Hepatocyte (in vitro differentiated cells): ENCODE measurements at places on chromosomes 3 and 15. TPM values are rescaled to one million over a fixed set of nuclear protein-coding genes. Genes with fewer than 3 reads are reported as not detected.

DNA sequence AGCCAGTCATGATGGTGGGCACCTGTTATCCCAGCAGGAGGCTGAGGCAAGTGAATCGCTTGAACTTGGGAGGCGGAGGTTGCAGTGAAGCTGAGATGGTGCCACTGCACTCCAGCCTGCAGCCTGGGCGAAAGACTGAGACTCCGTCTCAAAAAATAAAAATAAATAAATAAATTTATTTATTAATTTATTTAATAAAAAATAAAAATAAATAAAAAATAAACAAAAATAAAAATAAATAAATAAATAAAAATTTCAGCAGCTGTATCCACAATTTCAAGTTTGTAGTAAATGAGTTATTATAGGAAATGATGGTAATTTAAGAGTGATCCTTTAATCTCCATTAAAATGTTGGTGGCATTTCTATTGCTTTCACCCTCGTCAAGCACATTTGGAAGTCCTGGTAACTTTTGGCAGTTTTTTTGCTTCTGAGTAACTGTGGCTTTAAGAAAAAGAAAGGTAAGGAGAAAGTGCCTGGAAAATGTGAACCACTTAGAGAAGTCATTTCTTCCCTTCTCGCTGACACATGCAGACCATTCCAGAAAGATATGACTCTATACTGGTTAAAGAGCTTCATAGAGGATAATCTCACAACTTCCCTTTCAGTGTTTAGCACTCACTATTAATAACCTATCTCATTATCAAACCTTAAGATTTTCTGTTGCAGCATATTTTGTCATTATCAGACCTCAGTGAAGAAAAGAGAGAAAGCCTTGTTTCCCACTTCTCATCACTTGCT is 296.6 kb downstream of the TIGIT start:
- no peaks in the 10 kb centered on the region for H3K4me1 ChIP-seq
- no peak for DNase-seq
- H3K27me3 ChIP-seq = no peaks in the 10 kb centered on the region
- no peak overlapping the region for H3K4me3 ChIP-seq
- no peak overlapping the region for H3K27ac ChIP-seq
- no peaks in the 10 kb centered on the region for H3K36me3 ChIP-seq

- no peaks in the 10 kb centered on the region for H3K36me3 ChIP-seq
- H3K4me3 ChIP-seq = no peak overlapping the region
- no peaks in the 10 kb centered on the region for H3K27me3 ChIP-seq
These were observed 99.8 kb upstream of the PLCL2 start for GRCh38 chr3:16784973-16785372.

DNA sequence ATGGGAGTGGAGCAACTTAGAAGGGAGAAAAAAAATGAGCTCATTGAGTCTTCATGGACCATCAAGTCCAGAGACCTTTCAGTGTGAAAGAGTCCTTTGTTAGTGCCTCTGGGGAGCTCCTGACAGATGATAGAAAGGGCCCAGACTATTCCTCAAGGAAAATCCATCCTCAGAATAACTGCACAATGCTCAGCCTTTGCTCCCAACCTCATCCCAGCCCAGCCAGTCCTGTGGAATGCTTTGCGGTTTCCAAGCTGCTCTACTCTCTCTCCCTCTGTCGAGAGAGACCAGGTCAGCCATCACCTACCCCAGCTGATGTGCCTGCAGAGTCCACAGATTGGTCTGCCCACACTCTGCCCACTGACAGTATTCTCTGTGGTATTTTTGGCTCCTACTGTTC is 406.2 kb downstream of the MFSD1 start:
- no peak for DNase-seq
- H3K36me3 ChIP-seq = no peaks in the 10 kb centered on the region
- no peak overlapping the region for H3K27ac ChIP-seq
- H3K27me3 ChIP-seq = no peaks in the 10 kb centered on the region
- no peak overlapping the region for H3K4me3 ChIP-seq
- no peaks in the 10 kb centered on the region for H3K4me1 ChIP-seq

GRCh38 chr15:74808078-74808839 is 4.4 kb upstream of the LMAN1L start:
- no peak for DNase-seq
- no peaks in the 10 kb centered on the region for H3K4me1 ChIP-seq
- H3K27me3 ChIP-seq = no peaks in the 10 kb centered on the region
- H3K27ac ChIP-seq = no peak overlapping the region
- no peaks in the 10 kb centered on the region for H3K36me3 ChIP-seq
- H3K4me3 ChIP-seq = no peak overlapping the region

- H3K4me3 ChIP-seq = no peak overlapping the region
- no peak for DNase-seq
- no peak overlapping the region for H3K27ac ChIP-seq
- H3K27me3 ChIP-seq = no peaks in the 10 kb centered on the region
- no peaks in the 10 kb centered on the region for H3K36me3 ChIP-seq
These were observed 32.0 kb downstream of the MUC20 start for GRCh38 chr3:195752546-195753331.

- no peaks in the 10 kb centered on the region for H3K4me1 ChIP-seq
- H3K27ac ChIP-seq = no peak overlapping the region
- DNase-seq = no peak
These were observed 116.7 kb downstream of the NR1I2 start for GRCh38 chr3:119898478-119899191.

TRIM59 gene
- total RNA-seq = 9.8 and 14.0 TPM in 2 replicates

GRCh38 chr15:100757661-100758060 is 122.0 kb upstream of the ALDH1A3 start:
- H3K4me1 ChIP-seq = peaks cover 12% of the 10 kb centered on the region
- H3K27me3 ChIP-seq = no peaks in the 10 kb centered on the region
- no peak overlapping the region for H3K27ac ChIP-seq

DNA sequence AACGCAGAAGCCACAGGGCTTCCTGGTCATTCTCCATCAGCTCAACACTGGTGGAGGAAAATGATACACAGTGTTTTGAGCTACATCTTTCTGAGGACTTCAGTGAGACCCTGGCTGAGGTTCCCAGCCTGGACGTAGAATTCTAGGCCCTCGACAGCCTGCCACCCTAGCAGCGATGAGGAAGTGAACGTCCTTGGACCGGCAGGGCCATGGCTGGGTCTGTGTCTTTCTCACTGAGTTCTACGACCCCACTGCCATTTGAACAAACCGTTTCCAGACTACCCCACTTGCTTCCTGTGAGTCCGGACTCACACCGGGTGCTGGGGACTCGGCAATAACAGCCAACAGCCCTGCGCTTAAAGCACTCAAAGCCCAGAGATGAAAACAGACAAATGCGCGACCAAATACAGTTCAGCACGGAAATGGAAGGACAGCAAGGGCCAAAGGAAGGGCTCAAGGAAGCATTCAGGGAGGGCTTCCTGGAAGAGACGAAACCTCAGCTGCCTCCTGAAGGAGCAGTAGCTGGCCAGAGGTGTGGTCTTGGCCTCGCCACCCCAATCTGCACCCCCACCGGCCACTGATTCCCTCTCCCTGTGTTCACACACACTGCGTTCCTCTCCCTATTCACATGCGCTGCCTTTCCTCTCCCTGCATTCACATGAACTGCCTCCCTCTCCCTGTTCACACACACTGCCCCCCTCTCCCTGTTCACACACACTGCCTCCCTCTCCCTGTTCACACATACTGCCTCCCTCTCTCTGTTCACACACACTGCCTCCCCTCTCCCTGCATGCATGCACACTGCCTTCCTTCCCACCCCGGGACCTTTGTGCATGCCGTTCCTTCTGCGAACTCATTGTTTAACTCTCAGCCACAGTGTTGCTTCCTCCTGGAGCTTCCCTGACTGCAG is 136.3 kb upstream of the PRR20G start:
- no peaks in the 10 kb centered on the region for H3K36me3 ChIP-seq
- no peak for DNase-seq
- no peak overlapping the region for H3K27ac ChIP-seq

DNA sequence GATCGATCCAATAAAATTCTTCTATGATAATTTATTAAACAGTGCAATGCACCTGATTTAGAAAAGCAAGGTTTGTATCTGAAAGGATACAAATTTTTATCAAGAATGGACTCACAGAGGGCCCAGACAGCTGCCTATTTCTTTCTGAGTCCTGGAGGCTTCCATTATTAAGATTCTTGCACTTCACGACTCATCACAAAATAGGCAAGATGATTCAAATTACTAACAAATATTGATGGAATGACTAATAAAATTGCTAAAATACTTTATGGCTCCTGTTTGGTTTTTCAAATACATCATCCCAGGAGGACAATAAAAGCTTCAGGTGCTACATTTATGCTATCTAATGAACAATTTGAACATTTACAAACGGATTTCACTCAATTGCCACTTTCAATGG is 483.0 kb upstream of the AGTR1 start:
- no peaks in the 10 kb centered on the region for H3K36me3 ChIP-seq
- no peak for DNase-seq
- H3K27me3 ChIP-seq = no peaks in the 10 kb centered on the region
- no peak overlapping the region for H3K27ac ChIP-seq
- no peaks in the 10 kb centered on the region for H3K4me1 ChIP-seq
- no peak overlapping the region for H3K4me3 ChIP-seq

TIPIN gene
- total RNA-seq = 5.4 and 6.2 TPM in 2 replicates

DNA sequence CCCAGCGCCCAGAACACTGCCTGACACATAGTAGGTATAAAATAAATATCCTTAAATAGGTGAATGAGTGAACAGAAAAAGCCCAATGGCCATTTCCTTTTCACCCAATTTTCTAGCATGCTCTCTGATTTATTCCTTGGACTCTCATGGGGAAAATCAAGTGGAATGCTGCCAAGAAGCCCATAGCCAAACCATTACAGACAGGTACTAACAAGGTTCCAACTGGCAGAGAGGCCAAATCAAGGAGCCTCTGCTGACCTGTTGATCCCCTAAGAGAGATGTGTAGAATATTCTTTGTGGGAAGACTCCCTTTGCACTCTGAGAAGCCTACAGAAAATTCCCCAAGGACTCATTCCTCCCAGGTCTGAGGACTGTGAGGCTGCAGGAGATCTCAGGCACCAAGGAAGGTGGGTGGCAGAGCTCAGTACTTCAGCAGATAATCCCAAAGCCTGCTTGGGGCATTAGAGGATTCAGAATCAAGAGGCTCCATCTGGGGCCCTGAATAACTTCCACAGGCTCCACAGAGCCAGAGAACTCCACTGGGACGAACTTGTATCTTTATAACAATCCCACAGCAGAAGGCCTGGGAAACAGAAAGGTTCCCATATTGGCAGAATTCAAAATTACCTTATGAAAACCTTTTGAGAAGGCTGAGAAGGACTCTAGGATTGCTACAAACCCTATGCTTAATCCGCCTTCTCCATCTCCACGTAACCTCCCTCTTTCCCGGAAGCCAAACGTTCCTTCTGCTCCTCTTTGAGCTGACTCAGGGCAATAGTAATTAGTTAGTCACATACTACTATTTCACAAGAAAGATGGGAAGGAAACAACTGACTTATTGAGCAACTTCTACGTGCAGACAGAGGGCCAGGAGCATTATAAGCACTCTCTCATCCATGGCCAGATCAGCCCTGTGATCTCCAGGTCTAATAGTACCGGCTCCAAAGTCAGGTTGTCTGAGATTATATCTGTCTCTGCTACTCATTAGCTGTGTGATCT is 34.5 kb downstream of the PRICKLE2 start:
- peaks cover 41% of the 10 kb centered on the region for H3K4me1 ChIP-seq
- peak overlapping the region; percentile 94 for H3K27ac ChIP-seq
- no peak overlapping the region for H3K4me3 ChIP-seq
- no peaks in the 10 kb centered on the region for H3K36me3 ChIP-seq

ACSBG1 gene
- total RNA-seq = 0.08 and 0.93 TPM in 2 replicates

SYNPR gene
- 0.37 and 0.52 TPM in 2 replicates for total RNA-seq

- H3K36me3 ChIP-seq = no peaks in the 10 kb centered on the region
- H3K4me3 ChIP-seq = no peak overlapping the region
- DNase-seq = no peak
- H3K4me1 ChIP-seq = no peaks in the 10 kb centered on the region
- H3K27ac ChIP-seq = no peak overlapping the region
These were observed 100.8 kb upstream of the TPRG1 start for GRCh38 chr3:189070965-189071364.

MYO9A gene
- total RNA-seq = 38.2 and 42.8 TPM in 2 replicates

DNA sequence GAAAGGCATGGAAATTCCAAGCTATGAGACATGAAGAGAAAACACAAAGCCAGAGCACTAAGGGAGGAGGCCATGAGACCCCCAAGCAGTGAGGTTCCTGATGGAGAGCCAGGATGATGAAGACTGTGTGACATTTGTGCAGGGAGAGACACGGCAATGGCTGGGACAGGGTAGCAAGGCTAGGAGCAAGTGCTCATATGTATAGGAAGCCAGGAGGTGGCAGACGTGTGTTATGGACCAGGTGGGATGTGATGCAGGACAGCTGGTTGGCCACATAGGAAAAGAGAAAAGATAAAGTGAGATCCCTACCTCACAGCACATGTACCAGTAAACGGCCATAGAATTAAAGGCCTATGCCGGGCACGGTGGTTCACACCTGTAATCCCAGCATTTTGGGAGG is 112.7 kb downstream of the APBA2 start:
- no peak overlapping the region for H3K27ac ChIP-seq
- H3K36me3 ChIP-seq = no peaks in the 10 kb centered on the region
- no peak for DNase-seq
- H3K27me3 ChIP-seq = no peaks in the 10 kb centered on the region

GRCh38 chr3:159165961-159166360 is 364.1 kb downstream of the MFSD1 start:
- no peak overlapping the region for H3K4me3 ChIP-seq
- H3K27ac ChIP-seq = no peak overlapping the region
- no peaks in the 10 kb centered on the region for H3K36me3 ChIP-seq
- H3K4me1 ChIP-seq = no peaks in the 10 kb centered on the region
- no peak for DNase-seq

- no peaks in the 10 kb centered on the region for H3K27me3 ChIP-seq
- no peak overlapping the region for H3K27ac ChIP-seq
- peaks cover 15% of the 10 kb centered on the region for H3K4me1 ChIP-seq
- DNase-seq = no peak
- H3K36me3 ChIP-seq = no peaks in the 10 kb centered on the region
These were observed 211.8 kb downstream of the CHST2 start for GRCh38 chr3:143331350-143331749.

FYCO1 gene
- 23.0 and 26.8 TPM in 2 replicates for total RNA-seq

- no peak overlapping the region for H3K27ac ChIP-seq
- no peak for DNase-seq
- no peak overlapping the region for H3K4me3 ChIP-seq
- H3K36me3 ChIP-seq = no peaks in the 10 kb centered on the region
- H3K27me3 ChIP-seq = no peaks in the 10 kb centered on the region
These were observed 325.9 kb upstream of the CTDSPL start for GRCh38 chr3:37535526-37536432.

DNA sequence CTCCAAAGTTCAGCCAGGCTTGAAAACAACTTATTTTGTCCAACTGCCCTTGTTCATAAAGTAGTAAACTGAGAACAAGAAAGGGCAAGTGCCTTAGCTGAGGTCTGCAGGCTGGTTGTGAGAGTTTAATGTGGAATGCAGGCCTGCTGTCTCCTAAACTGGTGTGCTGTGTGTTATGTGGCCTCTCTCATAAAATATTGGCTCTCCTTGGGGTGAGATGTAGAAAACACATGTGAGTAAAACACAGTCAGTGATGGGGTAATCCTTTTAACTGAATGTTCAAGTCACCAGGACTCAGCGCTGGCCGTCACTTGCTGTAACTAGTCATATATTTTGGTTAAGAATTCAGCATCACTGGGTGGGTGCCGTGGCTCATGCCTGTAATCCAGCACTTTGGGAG is 7.1 kb upstream of the ST6GAL1 start:
- H3K4me1 ChIP-seq = no peaks in the 10 kb centered on the region
- no peak overlapping the region for H3K27ac ChIP-seq
- no peaks in the 10 kb centered on the region for H3K27me3 ChIP-seq
- no peaks in the 10 kb centered on the region for H3K36me3 ChIP-seq
- no peak overlapping the region for H3K4me3 ChIP-seq
